NCI-H510A (cell line): ENCODE measurements at places on chromosomes 5 and 9.

DNA sequence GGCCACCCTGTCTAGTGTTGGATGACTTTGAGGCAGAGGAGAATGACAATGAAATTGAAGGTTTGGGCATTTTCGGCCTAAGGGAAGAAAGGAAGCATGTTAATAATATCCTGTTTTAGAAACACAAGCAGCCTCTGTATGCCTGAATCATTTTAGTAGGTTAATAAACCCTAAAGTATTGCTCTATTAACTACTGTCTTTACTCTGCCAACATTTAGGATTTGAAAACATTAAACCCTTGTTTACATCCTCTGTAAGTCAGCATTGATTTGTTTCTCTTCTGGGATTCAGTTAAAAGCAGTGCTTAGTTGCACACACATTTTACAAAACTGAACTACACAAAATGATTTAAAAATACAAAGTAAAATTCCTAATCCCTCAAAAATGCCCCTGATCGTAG, 358.9 kb downstream of the ARRDC3 start:
- no peak for DNase-seq

DNA sequence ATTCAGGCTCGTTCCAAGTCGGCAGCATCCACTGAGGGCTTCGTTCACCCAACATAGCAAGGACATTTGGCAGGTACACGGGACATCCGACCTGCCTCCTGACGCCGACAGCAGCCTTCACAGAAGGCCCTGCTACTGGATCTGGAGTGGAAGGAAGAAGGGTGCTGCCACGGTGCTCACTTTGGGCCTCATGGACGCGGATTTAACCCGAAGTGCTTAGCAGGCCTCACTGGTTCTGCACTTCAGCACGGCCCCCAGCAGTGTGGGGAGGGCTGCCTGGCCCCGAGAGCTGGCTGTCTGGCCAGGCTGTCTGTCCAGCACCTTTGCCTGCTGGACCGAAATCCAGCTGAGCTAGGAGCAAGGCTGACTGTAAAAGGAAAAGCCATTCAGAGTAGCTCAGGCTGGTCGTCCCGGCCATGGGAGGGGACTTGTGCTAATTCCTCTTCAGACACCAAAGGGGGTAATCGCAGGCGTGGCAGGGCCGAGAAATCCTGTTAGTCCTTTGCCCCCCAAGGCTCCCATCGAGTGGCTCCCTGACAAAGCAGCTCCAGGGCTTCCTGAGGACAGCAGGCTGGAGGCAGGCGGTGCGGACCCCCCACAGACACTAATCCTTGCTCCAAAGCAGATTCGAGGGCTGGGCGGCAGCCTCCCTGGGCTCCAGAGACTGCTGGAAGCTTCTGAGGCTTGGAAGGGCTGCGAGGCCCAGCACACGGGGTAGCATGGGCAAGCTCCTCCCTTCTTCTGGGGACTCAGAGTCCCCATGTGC, 11.1 kb upstream of the RXRA start:
- no peak for DNase-seq

DNA sequence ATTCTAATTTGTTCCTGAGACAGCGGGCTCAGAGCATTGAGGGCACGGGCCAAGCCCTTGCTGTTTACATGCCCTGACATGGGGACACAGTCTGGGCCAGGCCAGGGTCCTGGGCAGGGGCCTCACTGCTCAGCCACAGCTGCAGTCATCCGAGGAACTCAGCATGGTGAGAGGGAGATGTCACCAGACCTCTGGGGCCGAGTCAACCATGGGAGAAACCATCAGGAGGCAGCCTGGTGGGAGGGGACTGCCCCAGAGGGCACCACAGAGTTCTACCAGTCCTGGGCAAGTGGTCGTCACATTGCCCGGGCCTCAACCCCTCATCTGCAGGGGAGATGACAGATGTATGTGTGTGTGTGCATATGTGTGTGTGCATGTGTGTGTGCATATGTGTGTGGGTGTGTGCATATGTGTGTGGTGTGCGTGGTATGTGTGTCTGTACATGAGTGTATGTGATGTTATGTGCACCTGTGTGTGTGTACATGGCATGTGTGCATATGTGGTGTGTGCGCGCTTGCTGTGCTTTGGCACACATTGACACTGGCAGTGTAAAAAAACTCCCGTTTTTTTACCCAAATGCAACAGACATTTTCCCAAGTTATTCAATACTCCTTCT, 42.4 kb upstream of the TMEM250 start:
- no peak for DNase-seq

- no peak for DNase-seq
Measured at GRCh38 chr5:16296946-16297345, 117.4 kb upstream of the MARCHF11 start.

DNA sequence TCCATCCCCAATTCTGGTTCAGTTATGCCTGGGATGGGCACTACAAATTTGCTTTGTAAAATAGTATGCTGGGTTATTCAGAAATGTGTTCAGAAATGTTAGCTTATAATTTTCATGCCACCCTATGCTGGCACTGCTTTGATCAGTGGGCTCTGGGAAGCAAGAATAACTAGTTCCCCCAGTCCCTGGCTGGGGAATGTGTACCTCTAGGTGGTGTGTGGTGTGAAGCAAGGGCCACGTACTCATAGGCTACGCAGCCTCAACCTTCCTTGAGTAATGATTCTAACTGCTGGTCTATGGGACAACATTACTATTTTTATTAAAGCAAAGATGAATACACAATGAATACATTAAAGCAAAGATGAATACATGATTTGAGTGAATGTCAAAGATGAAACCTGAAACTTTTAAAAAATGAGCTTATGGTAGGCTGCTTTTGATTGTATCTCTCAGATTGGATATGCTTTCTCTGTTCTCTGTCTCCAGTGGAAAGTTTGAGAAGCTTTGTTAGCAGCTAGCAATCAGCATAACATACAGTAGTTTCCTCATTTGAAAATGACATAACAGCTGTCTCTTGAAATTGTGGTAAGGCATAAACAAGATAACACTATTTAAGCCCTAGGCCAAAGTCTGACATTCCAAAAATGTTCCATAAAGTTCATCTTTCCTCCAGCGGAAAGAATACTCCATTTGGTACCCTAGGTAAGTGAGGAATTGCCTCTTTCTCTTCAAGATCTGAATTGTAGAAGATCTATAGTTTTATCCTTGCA, 174.7 kb upstream of the NFIB start:
- DNase-seq: no peak

DNA sequence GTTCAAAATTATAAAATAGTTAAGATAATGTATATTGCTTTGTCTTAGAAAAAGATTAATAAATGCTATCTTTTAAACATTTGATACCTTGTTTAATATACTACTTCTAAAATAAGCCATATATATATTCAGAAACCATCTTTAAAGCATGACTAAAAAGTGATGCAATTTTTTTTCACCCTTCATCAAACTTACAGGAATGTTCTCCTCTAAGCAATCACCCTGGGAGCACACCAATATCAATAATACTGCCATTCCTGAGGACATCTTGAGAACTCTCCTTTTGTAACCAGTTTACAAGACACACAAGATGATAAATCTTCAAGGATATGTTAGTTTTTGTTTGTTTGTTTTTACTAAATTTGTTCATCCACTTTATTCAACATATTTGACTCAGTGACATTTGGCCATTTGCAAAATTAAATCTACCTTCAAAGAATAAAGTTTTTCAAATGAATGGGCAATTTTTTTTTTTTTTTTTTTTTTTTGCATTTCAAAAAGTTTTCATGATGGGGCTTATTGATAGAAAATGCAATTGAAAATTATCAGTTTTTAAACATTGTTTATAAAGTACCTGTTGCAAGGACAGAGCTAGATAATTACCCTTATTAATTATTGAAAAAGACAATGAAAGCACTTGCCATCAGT, 17.2 kb downstream of the FOXD1 start:
- no peak for DNase-seq

DNA sequence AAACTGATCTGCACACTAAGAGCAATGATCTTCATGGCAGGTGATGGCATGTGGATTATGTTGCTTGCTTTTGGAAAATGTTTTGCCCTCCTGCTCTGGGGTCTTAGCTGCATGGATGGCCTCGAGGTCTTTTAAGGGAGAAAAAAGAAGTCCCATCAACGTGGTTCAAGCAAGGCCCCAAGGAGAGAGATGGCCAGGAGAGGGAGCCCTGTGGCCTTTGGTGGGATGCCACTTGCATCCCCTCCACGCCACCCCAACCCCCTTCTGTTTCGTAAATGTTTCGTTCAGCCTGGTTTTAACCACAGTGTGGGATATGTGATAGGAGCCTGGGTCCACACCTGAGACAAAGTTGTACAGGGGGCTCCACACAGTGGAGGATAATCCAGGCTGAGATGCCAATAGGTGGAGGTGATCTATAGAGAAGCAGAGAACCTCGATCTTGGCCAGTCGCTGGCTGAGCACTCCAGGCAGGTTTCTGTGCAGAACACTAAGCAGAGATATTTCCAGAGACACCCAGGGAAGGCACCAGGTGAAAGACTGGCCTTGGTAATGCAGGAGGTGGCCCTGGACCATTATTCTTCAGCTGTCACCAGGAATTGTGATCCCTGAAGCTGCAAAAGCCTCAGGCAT, 25.8 kb upstream of the FRRS1L start:
- DNase-seq: no peak

GRCh38 chr5:163894645-163895044, 389.2 kb downstream of the MAT2B start:
- DNase-seq: no peak
